ENCODE measurements at places on chromosomes 6 and 20. TPM values are rescaled to one million over a fixed set of nuclear protein-coding genes. Genes with fewer than 3 reads are reported as not detected.
A peak's percentile ranks its signal among the peaks of the same experiment; 100 is the strongest.

DNA sequence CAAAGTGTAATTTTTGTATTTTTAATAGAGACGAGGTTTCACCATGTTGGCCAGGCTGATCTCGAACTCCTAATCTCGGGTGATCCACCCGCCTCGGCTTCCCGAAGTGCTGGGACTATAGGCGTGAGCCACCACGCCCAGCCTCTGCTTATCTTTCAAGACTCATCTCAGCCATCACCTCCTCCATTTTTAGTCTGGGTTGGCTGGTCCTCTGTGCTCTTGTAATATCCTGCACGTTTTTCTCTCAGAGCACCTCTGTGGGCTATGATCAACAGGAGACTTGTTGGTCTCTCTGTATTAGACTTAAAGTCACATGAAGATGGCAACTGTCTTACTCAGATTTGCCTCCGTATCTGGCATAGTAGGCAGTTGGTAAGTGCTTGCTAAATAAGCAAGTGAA is 7.6 kb downstream of the NOTCH4 start:
- DNase-seq, result no peak

KHDC1L gene
- not detected for total RNA-seq

DNA sequence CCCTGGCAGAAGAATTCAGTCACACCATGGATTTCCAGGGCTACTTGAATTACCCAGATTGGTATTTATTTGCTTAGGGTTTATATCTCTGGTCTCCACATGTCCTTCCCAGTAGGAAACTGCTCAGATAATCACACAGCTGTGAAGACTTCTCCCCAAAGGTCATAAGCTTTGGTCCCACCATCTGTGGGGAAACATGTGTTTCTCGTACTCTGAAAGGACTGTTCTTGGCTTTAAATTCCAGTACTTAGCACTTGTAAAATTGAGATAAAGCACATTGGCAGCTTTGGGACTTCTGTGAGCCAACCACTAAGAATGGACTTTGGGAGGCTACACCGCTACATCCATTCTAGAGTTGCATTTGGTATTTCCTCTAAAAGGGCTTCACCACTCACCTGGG is 205.3 kb upstream of the FOXA2 start:
- peak; percentile 31 for DNase-seq

DNA sequence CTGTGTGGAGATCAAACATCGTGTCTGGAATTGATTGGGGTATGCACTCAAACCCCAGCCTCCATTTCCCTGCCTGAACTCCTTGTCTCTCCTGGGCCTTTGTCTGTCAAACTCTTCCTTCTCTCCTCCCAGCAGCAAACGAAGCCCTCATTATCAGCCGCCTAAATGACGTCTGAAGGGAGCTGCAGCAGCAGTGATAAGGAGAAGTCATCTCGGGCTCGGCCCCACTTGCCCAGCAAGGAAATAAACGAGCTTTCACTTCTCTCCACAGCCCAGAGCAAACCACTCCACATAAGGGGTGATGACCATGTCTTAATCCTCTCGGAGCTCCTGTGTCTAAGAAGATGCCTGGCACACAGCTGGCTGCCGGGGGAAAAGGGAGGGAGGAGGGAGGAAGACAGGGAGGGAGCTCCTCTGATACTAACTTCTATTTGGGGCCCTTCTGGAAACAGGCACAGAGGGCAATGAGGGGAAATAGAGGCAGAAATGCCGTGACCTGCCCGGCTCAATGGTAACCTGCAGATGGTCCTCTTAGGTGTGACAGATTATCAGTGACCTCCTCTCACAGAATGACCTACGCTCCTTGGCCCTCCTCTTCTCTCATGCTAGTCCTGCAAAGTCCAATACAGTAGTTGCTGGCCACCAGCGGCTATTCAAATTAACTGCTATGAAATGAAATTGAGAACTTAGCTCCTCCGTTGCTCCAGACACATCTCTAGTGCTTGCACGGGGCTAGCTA is 100.4 kb downstream of the PXDC1 start:
- no peak for DNase-seq

DNA sequence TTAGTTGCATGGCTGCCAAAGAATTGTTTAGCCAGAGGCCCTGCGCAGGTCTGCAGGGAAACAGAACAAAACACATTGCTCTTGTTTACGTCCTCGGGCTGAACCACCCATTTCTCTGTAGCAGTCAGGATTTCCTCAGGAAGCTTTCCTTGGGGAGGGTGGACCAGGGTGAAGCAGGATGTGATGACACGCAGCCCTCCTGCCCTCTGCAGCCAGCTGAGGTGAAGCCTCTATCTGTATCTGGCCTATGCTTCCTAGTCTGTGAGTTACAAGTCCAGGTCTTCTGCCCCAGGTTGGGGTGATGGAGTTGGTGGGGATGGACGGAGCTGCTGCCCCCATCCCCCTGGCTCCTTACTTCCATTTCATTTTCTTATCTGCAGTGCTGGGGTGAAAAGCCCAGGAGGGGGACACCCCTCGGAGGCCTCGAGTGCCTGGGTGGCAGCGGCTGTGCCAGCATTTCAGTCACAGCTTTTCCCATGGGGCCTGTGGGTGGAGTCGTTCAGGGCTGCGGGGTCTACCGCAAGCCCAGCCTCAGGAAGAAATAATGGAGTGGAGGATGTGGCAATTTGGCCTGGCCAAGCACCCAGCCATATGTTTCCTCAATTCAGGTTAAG is 24.9 kb downstream of the SASH1 start:
- peak; percentile 87 for DNase-seq

PRL gene
- not detected for total RNA-seq

DNA sequence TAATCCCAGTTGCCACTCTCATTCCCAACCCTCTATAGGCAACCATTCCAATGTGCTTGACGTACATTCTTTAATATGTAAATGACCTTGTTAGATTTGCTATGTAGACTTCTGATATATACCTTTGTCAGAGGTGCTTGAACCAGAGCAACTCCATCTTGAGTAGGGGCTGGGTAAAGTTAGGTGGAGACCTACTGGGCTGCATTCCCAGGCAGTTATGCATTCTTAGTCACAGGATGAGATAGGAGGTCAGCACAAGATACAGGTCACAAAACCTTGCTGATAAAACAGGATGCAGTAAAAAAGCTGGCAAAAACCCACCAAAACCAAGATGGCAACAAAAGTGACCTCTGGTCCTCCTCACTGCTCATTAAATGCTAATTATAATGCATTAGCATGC is 8.3 kb upstream of the HM13 start:
- peak; percentile 28 for DNase-seq

GRCh38 chr20:11626551-11626950 is 291.1 kb upstream of the BTBD3 start:
- DNase-seq, result no peak

GRCh38 chr20:63116412-63117106 is 99.4 kb downstream of the YTHDF1 start:
- DNase-seq, result peak; percentile 38

KCNG1 gene
- 17.9 TPM for total RNA-seq

DNA sequence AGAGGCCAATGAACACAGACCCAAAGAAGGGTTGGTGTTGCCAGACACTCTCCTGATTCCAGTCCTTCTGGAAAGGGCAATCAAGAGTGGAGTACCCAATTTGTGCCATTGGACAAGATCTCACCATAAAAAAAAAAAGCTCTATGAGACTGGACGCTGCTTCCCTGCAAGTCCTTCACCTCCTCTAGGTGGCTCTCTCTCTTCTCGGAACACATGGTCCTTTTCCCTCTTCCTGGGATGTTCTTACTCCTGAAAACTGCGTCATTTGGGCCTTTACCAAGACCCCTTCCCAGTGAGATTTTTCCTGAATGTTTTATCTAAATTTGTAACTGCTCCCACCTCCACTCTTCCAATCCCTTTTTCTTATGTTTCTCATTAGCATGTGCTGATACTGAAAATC is 280.8 kb downstream of the FOXA2 start:
- peak; percentile 20 for DNase-seq

- DNase-seq, result no peak
These were observed 153.2 kb downstream of the SH3BGRL2 start for GRCh38 chr6:79784395-79784753.

DNA sequence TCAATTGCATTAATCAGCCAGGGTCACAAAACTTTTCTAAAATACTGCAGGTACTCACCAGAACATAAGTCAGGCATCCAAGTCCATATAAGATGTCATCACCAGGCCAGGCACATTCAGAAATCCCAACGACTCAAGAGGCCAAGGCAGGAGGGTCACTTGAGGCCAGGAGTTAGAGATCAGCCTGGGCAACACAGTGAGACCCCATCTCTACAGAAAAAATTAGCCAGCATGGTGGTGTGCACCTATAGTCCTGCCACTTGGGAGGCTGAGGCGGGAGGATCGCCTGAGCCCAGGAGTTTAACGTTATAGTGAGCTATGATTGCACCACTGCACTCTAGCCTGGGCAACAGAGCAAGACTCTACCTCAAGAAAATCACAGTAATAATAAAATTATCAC is 278.4 kb upstream of the PLN start:
- DNase-seq, result no peak

DNA sequence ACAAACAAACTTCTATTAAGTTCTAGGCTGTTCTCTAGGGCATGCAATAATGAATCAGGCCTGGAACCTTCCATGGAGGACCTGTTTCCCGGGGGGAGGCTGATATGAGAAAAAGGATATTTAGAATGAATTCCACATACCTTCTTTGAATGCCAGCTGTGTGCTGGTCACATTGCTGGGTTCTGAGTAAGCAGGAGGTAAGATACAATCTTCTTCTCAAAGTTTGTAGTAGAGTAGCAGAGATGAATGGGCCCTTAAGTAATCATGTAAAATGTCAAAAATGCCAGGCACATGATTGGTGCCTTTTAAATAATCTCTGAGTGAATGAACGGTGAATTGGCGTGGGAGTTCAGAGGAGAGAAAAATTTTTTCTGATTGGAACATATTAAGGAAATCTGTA is 47.4 kb downstream of the TGM2 start:
- peak; percentile 95 for DNase-seq

DNA sequence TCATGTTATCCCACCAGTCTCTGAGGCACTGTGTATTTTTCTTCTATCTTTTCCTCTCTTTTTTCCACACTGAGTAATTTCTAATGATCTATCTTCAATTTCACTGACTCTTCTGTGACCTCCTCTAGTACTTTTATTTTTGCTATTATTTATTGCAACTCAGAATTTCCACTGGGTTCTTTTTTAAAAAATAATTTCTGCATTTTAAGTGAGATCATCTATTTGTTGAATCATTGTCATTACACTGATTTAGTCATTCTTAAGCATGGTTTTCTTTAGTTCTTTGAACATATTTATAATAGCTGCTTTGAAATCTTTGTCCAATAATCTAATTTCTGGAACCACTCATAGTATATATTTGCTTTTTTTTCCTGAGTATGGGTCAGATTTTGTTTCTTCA is 96.7 kb upstream of the SLC22A16 start:
- no peak for DNase-seq

- DNase-seq, result peak; percentile 83
These were observed 31.3 kb downstream of the TRMT6 start for GRCh38 chr20:5918856-5919625.

PBOV1 gene
- total RNA-seq, result not detected

GPX5 gene
- not detected for total RNA-seq

GRCh38 chr6:158911746-158912480 is 88.1 kb downstream of the RSPH3 start:
- no peak for DNase-seq

PDYN gene
- not detected for total RNA-seq

DNA sequence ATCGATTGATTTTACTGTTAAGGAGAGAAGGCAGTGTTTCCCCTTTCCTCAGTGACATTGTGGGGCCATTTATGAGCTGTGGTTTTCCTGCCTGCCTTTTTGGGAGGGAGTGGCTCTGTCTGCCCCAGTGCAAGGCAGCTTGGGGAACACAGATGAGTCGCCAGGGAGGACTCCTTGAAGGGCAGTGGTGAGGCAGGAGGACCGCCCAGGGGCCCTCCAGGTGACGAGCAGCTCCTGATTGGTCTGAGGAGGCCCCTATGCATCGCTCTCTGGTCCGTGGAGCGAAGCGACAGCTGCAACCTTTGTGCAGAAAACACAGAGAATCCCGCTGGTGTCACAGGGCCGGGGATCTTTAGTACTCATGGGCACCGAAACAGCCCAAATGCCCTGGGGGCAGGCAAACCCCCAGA is 100.3 kb downstream of the TMEM242 start:
- no peak for DNase-seq

DNA sequence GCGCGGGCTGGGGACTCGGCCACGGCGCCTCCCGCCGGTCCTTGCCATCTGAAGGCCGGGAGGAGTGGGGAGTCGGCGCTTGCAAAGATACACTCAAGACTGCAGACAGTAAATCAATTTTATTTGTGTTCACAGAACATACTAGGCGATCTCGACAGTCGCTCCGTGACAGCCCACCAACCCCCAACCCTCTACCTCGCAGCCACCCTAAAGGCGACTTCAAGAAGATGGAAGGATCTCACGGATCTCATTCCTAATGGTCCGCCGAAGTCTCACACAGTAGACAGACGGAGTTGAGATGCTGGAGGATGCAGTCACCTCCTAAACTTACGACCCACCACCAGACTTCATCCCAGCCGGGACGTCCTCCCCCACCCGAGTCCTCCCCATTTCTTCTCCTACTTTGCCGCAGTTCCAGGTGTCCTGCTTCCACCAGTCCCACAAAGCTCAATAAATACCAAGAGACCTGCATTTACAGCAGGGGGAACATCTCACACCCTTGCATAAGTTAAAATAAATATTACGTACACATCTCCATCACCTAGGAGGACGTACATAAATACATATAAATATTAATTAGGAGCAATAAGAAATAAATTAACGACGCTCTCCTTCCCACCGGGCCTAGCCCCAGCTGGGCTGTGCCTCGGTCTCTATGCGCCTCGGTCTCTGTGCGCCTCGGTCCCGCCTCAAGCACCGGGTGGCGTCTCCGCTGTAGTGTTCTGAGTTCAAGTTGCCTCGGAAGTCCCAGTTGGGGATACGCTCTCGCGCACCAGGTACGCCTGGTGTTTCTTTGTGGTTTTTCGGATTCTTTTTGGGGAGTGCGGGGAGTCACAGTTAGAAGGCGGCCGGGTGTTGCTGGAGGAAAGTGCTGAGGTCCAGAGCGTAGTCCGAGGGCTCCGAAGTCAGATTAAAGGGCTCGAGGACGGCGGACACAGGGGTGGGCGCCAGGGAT is 889 bp upstream of the FLOT1 start:
- no peak for DNase-seq

DNA sequence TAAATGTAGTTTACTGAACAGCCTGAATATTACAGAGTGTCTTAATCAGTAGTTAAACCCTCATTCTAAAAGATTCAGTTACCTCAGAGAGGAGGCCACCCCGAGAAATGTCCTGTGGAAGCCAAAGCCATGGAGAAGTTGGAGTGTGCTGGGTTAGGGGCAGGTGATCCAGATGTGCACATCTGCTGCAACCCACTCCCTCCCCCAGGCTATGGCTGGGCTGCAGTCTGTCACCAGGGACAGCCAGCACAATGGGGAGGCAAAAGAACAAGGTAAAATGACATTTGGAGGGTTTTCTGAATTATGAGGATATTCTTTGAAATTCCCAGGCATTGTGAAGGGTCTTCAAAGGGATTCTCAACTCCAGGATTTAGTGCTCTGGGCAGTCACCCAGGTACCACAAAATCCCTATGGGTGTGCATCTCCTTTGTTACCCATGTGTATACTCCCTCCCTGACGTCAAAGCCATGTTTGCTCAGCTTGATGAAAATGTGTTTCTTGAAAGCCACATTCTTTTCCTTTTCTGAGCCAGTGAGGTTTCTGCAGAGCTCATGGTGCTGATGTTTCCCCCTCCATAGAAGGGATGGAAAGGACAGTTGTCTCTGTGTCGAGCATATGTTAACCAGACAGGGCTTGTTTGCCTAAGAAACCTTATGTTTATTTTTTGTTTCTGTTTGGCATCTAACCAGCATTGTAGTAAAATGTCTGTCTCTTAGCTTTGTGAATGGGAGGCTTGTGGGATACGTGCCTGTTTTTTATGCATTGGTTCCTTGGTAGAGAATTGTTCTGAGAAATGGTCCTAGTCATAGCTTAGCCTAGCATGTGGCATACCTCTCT is 212.3 kb upstream of the TBX18 start:
- DNase-seq, result no peak

Data from RPMI7951 (cell line).